MCF 10A (cell line): ENCODE measurements at places on chromosomes 3 and 15.

- DNase-seq = no peak
Observed at GRCh38 chr15:68326711-68327354, 49.3 kb downstream of the FEM1B start.

DNA sequence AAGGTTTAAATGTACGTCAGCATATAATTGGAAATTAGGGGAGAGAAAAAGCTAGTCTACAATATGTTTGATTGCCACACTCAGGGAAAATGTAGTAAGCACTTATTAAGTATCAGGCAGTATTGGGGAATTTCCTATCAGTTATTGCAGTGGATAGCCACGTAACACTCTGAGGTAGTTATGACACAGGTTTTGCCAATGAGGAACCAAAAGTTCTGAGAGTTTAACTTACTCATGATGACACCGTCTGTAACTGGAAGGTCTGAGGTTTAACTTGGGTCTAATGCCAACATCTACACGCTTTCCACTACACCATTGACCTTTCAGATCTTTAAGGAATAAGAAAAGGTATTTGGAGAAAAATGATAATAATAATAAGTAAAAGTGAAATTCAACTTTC lies 89.5 kb downstream of the ZMAT3 start:
- peak; percentile 28 for DNase-seq

- DNase-seq = no peak
Observed at GRCh38 chr3:168093229-168093628, 2.5 kb downstream of the GOLIM4 start.

- DNase-seq = no peak
Observed at GRCh38 chr3:15309662-15310335, 22.6 kb downstream of the SH3BP5 start.

GRCh38 chr15:81056304-81056703 lies 55.6 kb downstream of the TLNRD1 start:
- DNase-seq = no peak

DNA sequence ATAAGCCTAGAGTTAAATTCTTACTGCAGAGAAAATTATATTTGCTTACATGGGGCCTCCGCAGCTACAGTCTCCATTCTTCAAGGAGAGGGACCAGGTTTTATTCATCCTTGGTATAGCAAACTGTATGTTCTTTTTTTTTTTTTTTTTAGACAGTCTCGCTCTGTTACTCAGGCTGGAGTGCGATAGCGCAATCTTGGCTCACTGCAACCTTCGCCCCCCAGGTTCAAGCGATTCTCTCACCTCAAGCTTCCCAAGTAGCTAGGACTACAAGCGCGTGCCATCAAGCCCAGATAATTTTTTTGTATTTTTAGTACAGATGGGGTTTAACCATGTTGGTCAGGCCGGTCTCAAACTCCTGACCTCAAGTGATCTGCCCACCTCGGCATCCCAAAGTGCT lies 2.1 kb downstream of the SHQ1 start:
- DNase-seq = no peak

DNA sequence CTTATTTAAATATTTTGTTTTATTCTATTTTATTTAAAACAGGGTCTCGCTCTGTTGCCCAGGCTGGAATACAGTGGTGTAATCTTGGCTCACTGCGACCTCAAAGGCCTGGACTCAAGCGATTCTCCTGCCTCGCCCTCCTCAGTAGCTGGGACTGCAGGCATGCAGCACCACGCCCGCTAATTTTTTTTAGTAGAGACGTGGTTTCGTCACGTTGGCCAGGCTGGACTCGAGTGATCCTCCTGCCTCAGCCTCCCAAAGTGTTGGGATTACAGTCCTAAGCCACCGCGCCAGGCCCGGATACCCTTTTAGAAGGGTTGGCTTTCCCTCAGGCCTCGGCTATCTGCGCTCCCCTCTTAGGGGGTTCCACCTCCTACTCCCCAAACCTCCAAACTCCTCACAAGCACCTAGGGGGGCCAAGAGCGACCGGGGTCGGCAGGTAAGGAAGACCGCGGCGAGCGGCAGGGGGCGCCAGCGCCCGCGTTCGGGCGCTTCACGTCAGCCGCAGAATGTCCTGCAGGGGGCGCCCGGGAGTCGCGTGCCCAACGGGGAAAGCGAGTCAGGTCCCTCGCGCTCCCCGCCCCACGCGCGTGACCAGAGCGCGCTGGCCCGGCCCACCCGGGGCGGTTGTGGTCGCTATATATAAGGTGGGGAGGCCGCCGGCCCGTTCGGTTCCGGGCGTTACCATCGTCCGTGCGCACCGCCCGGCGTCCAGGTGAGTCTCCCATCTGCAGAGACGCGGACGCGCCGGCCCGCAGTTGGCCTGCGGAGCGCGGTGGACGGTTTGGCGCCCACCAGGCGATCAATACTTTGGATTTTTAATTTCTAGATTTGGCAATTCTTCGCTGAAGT lies 51.8 kb upstream of the GATM start:
- DNase-seq = peak; percentile 52

DNA sequence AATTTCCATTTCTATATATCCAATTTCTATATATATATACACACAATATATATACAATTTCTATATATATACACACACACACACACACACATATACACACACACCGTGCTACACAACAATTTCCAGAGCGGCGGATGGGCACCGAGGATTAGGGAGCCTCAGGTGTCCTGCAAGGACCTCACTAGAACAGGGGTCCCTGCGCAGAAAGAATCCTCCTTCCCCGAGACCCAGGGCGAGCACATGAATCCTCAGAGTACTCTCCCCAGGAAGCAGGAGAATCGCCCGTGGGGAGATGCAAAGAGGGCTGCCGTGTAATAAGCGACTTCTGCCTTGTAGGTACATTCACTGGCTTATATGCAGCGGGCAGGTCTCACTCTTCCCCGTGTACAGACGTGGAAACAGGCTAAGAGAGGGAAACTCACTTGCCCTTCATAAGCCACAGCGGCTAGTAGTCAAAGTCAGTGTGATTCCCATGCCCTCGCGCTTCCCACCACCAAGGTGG lies 467 bp downstream of the PIF1 start:
- no peak for DNase-seq

- peak; percentile 33 for DNase-seq
Observed at GRCh38 chr15:58057559-58057958, 8.0 kb downstream of the ALDH1A2 start.

GRCh38 chr3:13891492-13892073 lies 11.7 kb upstream of the WNT7A start:
- DNase-seq = peak; percentile 29

GRCh38 chr3:109132801-109133473 lies 3.6 kb upstream of the C3orf85 start:
- peak; percentile 20 for DNase-seq

DNA sequence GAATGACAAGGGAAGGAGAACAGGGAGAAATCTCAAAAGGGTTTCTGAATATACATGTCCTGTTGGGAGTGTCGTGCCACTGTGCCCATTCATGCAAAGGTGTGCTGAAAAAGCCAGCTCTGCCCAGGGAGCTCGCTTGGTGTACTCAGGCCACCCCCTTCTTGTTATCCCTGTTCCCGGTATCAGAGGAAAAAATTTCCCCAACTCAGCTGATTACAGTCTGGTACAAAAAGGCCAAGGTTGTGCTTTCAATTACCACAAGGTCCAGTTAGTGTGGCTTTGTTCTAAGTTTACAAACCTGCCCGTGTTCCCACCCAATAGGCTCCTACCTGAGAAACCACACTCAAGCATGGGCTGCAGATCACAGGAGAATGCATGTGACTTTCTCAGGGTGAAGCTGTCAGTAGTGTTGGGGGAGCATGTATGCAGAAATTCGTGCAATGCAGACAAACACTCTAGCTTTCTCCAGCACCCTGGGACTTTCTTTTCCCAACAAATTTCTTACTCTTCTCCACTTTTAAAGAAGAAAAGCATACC lies 648.5 kb downstream of the NR2F2 start:
- no peak for DNase-seq

GRCh38 chr3:32438596-32439344 lies 47.1 kb downstream of the CMTM7 start:
- DNase-seq = no peak

GRCh38 chr3:72482589-72483321 lies 365.5 kb downstream of the SHQ1 start:
- DNase-seq = peak; percentile 87

DNA sequence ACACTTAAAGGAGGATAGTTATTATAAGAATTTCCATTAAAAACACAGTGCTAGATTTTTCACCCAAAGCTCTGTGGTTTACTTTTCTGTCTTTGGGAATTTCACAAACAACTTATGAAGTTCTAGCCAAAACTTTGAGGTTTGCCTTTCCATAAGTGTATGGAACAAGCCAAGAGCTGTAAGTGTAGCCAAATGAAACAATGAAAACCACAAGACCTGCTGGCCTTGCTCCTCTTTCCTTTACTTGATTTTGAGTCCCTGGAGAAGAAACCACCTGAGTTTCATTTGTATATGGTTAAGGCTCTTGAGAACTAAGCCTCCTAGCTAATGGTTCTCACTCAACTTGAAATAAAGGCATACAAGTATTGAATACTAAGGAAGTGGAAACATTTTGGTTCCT lies 365.3 kb upstream of the EPHA3 start:
- DNase-seq = peak; percentile 16

DNA sequence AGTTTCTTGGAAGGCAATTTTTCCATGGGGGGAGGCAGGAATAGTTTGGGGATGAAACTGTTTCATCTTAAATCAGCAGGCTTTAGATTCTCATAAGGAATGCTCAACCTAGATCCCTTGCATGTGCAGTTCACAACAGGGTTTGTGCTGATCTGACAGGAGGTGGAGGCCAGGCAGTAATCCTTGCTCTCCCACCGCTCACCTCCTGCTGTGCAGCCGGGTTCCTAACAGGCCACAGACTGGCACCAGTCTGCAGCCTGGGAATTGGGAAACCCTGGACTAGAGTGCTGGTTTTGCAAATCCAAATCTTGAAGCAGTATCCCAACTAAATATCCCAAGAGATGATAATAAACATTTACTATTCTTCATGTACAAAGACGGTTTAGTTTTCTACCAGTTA lies 256.3 kb upstream of the TMCO5A start:
- no peak for DNase-seq

DNA sequence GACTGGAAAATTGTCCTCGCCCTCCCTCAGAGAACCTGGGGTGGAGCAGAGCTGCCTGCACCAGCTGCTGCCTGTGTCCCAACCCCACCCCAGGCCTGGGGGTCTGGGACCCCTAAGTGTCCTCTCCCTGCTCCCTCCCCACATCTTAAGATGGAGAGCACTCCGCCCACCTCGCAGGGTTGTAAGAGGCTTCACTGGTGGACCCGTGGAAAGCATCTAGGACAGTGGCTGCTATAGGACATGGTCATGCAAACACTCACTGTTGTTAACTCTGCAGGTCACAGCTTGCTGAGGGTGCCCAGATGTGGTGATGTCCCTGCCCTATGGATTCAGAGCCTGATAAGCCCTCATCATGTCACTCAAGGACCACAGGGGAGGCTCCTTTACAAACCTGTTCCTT lies 62.0 kb upstream of the ARNT2 start:
- DNase-seq = no peak

- no peak for DNase-seq
Observed at GRCh38 chr3:169583269-169583668, 80.2 kb downstream of the MECOM start.

DNA sequence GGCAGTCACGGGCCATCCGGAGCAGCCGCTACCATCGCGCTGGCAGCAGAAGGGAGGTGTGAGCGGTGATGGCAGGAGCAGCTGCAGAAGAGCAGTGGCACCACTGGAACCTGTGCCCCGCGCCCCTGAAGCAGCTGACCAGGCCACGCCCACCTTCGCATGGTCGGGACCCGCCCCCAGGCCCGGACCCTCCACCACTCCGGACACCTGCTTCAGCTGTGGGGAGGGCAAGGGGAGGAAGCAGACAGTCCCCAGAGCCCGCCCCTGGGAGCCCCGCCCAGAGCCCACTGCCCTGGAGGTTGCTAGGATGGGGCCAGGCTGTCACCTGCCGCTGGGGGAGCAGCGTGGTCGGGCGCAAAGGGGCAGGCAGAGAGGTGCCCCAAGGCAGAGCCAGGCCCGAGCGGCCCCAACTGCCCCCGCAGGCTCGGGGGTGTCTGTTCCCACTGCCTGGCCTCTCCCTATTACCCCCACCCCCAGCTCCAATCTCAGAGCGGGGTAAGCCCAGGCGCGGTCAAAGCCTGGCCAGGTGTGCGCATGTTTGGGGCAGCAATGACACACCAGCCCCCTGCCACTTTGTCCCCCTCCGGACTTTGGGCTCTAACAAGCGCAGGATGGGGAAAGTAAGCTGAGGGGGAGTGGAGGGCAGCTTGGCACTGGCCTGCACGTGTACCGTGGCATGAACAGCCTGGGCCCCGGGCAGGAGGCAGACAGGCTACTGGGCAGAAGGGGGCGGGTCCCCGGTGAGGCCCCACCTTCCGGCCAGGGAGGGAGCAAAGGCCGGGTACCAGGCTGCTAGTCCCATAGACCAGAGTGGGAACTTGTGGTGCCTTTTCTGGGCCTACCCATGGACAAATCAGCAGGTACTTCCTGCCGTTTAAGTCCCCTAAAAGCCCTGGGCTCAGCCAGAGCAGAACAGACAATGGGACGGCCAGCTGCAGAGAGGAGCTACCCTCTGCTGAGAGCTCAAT lies 8.7 kb downstream of the SPCS1 start:
- no peak for DNase-seq

DNA sequence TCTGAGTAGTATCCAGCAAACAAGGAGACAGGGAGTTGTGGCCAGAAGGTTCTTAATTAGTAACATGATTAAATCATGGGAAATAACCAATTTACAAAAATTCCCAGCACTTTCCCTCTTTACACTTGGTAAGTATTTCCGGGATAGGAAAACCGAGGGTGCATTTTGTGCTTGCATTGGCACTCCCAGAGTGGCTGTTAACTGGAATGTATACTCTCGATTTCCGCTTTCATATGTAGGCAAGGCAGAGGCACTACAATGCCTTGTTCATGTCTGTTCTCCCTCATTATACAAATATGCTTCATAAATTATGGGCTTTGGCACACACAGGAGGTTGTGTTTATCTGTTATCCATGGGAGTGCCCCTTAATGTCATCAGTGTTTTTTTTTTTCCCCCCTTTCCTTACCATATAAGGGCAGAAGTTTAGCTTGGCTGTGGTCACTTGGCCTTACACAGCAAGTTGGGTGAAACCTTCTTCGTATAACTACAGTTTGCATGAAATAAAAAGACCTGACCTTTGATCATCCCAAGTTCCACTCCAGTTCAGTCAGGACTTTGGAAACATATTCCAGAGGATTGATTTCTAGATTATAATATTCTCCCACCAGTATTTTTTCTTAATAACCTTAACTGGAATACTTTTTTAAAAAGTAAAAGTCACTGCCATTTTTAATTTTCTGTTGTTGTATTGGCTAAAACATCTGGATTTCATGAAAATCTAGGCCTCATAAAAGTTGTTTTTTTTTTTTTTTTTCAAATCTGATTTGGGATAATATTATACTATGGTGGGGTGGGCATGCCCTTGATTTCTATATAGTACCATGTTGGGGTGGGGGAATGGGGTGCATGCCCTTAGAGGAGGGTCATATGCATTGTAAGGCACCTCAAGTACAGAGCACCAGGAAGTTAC lies 8.9 kb downstream of the TPM1 start:
- DNase-seq = no peak

- DNase-seq = no peak
Observed at GRCh38 chr3:40939741-40940130, 259.6 kb upstream of the CTNNB1 start.

- DNase-seq = no peak
Observed at GRCh38 chr3:197260491-197261163, 37.8 kb downstream of the DLG1 start.
